NCI-H526 treated with DMSO at 0.1 percent for 48 hours (cell line): ENCODE measurements at places on chromosomes 4 and X.

DNA sequence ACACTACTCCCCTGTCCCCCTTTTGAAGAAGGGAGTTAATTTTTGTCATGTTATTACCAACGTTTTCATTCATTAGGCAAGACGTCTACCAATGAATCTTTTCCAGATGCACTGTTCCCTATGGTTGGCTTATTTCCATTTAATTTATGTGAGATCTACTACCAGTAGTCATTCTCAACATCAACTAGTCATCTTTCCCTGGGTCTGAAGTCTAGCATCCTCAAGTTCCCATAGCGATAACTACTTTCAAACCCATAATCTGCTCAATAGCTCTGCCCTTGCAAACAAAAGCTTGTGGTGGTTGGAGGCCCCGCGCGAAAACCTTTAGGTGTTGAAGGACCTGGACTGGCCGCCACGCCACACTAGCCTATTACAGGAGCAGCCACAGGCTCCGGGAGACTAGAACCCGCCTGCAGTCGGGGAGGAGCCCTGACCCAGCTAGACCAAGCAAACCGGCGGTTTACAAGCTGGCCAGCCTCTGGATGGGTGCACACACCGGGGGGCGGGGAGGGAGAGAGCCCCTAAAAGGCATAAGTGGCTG is 746 bp downstream of the PPAT start:
- DNase-seq: peak; percentile 70

- no peak for DNase-seq
Observed at GRCh38 chr4:112526061-112526460, 10.1 kb upstream of the NEUROG2 start.

- no peak for DNase-seq
Observed at GRCh38 chr4:35943606-35944005, 300.7 kb downstream of the ARAP2 start.

GRCh38 chr4:54585321-54586000 is 72.3 kb upstream of the KIT start:
- no peak for DNase-seq

- DNase-seq: no peak
Observed at GRCh38 chrX:77603635-77604336, 156.6 kb downstream of the FGF16 start.

GRCh38 chr4:149709640-149710039 is 106.0 kb downstream of the IQCM start:
- no peak for DNase-seq

- DNase-seq: no peak
Observed at GRCh38 chr4:109251396-109251795, 51.1 kb downstream of the COL25A1 start.

- DNase-seq: no peak
Observed at GRCh38 chrX:9955506-9955905, 11.7 kb upstream of the CLDN34 start.

DNA sequence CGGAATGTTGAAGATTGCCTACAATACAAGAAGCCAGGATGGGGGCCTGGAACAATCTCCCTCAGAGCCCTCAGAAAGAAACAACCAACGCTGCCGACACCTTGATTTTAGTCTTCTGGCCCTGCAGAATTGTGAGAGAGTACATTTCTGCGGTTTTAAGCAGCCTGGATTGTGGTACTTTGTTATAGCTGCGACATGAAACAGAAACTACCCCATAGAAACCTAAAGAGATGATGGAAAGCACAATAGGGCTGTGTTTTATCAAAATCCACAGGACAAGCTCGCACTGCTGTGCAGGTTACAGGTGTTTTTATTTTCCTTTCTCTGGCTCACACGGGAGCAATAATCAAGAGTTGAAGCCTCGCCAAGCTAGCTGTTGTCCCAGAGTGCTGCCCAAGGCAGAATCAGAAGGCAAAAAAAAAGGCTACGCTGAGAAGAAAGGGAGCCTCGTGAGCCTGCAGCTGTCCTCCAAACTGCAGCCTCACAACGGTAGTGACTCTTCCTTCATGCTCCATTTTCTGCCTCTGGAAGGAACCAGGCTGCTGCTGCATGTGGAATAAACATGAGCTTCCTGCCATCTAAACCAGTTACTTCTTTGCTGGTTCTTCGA is 232.4 kb downstream of the LDB2 start:
- DNase-seq: no peak
